SK-N-MC (cell line): ENCODE measurements at places on chromosomes 2 and 18.

DNA sequence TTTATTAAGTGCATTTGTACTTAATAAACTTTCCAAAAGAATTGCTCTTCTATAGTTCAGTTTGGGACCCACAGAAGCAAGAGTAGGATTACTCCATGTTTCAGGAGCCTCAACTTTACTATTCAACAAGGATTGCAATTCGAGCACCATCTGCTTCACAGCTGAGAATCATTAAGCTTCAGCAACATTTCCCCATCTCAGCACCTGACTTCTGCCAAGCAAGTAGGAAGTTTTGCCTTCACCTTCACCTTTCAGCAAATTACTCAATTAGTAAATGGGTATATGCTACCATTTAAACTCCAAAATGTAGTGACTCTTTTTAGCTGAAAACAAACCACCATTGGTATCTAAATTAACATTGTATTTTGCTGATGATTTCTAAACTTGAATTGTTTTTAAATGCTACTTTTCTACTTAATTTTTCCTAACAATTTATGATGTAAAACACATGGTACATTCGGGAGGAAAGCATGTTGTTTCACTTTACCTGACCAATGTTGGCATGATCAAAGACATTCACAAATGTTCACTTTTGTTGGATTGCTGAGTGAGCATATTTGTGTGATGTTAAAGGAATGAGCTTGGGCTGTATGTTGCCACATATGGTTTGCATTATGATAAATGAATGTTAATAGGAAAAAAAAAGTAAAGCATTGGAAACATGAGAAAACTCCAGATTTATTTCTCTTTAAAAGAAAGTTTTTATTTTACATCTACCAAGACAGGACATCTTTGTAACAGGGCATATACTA, 159.2 kb downstream of the GULP1 start:
- peak; percentile 69 for DNase-seq

GRCh38 chr18:10313016-10313342, 141.5 kb upstream of the APCDD1 start:
- DNase-seq, result no peak

- no peak for DNase-seq
Observed at GRCh38 chr2:67733517-67733916, 329.3 kb downstream of the C1D start.

DNA sequence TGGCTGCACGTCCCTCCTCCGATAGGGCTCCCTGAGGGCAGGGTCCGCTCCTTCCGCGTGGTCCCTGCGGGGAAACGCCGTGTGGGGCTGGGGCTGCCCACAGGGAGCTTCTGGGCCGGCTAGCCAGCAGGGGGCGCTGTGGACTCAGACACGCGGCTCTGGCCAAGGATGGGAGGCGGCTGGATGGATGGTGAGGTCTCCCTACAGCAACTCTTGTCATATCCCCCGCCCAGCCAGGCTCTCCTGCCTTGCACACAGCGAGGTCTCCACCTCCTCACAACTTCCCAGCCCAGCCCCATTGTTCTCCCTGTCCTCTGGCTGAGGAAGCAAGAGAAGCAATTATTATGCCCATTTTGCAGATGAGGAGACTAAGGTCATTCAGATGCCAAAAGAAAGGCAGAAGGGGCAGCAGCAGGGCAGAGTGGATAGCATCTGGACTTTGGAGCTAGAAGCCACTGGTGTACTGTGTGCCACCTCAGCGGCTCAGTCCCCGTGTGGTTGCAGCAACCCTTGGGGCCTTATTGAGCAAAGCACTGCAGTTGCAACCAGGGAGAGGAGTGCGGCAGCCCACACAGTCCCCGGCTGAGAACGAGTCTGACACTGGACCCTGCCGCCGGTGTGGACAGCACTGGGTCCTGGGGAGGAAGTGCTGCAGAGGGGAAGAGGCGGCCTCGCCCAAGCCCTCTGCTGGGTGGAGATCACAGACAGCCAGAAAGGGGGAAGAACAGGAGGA, 99.0 kb downstream of the ZFP36L2 start:
- no peak for DNase-seq

GRCh38 chr2:237935740-237936452, 30.9 kb upstream of the UBE2F start:
- no peak for DNase-seq

GRCh38 chr2:169585673-169586072, 1.5 kb downstream of the PPIG start:
- DNase-seq, result no peak

GRCh38 chr2:3041841-3042600, 335.6 kb downstream of the EIPR1 start:
- no peak for DNase-seq

DNA sequence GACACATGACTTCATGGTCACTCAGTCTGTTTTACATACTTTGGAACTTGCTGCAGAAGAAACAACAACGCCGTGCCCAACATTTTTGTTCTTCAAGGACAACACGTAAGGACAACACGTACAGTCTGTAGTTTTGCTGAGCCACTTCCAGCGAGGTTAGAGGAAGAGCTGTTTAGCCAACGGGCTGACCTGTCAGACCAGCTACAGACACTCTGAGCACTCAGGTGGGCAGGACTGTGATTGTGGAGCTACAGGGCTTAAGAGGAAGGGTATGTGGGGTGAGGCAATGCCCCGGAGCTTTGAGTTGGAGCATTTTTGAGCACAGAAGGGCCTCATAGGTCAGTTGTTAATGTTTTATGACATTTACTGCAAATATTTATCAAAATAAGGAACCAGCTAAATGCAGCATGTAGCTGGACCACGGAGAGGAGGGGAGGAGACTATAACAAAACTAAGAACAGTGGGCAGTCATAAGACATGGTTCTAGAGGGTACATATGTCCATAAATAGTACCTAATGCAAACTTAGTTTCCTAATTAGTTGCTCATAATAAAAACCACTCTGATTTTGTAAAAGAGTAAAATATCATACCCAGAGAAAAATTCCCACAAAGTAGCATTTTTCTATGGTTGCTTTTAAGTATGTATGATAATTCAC, 26.3 kb upstream of the NPC1 start:
- no peak for DNase-seq

- no peak for DNase-seq
Observed at GRCh38 chr18:45920367-45920766, 46.8 kb downstream of the EPG5 start.

DNA sequence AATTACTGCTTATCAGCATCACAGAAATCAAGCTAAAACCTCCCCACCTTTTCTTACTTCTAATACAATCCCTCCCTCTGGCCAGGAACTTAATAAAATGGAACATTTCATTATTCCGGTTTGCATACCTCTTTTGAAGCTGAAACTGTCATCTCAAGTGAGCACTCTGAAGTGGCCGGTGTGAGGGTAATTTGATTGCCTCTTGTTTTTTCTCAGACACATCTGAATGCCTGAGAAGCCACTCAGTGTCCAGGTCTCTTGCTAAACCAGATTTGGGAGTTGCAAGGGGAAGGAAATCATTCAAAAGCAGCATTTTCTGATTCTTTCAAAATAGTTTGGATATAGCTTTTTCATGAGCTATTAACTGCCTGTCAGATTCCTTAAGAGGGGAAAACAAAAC, 190.3 kb downstream of the C1D start:
- no peak for DNase-seq

DNA sequence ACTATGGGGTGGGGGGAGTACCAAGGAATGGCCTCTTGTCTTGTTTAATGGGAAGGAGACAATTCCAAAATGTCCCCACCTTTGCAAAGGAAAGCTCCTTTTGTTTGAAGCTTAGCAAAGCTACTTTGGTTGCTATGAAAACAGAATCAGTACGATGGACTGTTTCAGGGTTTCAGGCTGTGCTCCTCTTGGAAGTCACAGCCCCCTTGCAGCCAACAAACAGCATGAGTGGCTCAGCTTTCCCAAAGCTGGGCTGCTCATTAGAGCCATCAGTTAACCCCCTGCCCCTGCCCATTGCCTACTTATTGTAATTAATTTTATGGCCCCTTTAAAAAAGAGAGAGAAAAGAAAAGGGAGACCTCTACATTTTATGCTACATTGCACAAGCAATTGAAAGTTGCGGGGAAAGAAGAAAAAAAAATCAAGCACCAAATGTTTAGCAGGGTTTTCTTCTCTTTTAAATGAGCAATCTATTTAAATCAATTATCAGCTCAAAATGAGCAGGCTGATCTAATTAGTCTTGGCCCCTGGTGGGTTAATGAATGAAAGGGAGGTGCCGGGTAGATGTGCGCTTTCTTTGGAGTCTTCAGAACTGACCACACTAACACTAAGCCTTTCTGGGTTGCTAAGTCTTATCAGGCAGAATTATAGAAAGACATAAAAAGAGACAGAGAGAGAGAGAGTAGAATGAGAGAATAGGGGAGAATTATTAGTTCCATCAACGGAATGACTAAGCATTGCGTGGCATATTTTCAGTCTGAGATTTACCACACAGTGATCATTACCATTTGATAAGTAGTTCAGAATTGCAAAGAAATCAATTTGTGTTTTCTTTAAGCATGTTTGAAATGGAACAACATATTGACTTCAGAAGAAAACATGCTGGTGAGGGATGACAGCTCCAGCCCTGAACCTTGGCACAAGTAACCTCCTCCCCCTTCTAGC, 284.9 kb downstream of the INSIG2 start:
- no peak for DNase-seq

DNA sequence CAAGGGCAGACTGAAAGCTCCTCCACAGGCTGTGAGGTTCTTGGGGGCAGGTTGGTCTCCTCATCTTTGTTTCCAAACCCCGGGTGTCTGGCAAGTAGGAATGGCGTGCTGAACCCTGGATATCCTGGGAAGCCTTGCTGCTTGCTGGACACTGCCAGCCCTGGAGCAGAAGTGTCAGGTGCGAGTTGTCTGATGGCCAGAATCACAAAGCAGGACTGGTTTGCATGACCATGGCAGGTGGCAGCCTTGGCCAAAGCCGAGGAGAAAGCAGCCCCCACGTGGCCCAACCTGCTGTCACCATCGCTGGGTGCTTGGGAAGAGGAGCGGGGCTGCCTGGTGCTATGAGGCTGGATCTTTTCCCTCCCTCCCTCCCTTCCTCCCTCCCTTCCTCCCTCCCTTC, 309.5 kb upstream of the HS6ST1 start:
- no peak for DNase-seq

DNA sequence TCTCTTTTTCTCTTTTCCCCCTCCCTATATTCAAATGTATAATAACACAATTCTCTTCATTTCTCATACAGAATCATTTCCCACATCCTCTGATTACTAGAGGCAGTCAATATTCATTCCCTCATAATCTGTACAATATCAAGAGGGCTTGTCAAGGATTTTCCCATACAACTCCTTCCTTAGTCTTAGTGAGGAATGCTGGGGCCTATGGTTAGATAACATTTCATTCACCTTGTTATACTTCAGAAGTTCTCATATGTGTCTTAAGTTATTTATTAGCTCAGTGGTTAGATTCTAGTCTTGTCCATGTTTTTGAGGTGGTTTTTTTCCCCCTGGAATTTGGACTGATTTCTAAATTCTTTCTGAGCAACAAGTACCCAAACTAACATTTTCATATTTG, 289.5 kb downstream of the PDE11A start:
- DNase-seq, result no peak

GRCh38 chr18:58288921-58289797, 245.1 kb downstream of the NEDD4L start:
- no peak for DNase-seq

DNA sequence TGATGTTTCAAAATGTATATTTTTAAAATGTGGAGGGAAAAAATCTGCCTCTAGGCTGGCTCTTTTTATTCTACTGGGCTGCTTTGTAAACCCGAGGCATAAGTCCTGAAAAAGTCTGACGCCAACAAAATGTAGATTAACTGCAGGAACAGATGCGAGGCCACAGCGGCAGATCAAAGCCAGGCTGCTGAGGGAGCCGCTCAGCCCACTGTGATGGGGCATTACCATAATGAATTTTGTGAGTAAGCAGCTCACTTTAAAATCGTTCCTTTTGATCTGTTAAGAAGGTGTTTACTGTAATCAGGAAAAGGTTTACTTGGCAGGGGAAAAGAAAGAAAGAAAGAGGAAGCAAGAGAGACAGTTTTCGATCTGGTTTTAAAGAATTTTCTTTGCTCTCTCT, 269.0 kb downstream of the ICOS start:
- DNase-seq, result no peak

DNA sequence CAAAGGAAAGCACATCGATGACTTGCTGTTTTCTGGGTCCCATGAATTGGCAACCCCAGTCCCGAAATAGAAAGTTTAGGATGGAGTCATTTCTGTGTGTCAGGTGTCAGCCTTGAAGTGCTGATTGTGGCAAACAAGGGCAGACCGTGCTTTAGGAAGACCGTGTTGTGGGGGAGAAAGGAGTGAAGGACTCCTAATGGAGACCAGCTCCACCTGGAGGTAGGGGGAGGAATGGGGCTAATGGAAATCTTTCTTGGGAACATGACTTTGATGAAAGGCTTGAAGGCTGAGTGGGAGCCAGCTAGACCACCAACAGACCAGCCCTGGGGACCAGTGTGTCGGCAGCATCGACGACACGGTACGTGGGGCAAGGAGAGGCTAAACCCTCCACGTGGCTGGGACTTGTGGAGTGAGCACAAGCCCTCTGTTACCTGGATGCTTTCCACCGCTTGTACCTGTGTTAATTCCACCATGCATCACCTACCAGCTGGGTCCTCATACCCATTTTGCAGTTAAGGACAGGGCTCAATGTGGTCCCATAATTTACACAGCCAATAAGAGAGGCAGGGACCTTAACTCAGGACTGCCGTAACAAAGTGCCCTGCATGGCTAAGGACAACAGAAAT, 104.2 kb downstream of the SH3BP4 start:
- DNase-seq, result no peak

DNA sequence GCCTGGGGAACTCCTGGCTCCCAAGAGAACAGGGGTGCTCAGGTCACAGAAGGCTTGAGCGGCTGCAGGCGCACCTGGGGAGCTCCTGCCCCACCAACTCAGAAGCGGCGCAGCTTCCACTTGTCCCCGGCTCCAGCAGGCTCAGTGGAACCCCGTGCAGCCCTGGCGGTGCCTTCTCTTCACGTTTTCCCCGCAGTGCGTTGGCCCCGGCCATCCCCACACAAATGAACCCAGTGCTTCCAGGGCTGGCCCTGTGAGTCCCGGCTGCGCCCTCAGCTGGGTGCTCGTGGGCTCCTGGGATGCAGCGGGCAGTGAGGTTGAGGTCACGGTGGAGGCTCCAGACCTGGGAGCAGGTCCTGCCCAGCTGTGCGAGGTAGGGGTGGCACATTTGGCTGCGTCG, 17.9 kb upstream of the MBD2 start:
- no peak for DNase-seq

DNA sequence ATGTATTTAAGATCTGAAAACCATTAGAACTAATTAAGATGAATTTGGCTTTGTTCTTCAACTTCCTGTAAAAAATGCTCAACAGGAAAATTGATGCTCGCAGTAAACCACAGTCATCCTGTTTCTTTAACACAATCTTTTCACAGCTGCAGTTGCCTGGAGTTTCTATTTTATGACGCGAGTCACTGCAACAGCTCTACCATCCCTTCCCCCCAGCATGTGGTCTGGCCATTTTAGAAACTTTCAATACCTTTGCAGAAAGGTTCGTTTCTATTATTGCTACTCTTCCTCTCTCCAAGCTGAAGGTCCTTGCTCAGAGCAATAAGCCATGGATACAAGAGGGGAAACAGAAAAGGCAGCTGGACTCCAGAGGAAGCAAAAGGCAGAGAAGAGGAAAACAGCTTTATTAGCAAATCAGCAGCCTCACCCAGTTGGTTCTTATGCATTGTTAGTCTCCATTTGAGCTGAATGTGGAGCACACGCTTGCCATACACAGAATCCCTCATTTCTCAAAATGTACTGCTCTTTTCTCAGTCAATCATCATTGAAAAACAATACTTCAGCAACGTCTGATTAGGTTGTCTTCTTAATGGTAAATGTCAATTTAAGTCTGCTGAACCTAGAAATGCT, 3.9 kb downstream of the WIPF1 start:
- peak; percentile 93 for DNase-seq

GRCh38 chr2:28552045-28552823, 56.4 kb downstream of the PLB1 start:
- DNase-seq, result no peak
